Stimulated activated CD4-positive, alpha-beta T cell treated with anti-CD3 and anti-CD28 coated beads, Interleukin-12 subunit alpha, Interleukin-12 subunit beta, amount 100 ng/mL, for 48 hours (primary cell): ENCODE measurements at places on chromosomes 3 and 15.

DNA sequence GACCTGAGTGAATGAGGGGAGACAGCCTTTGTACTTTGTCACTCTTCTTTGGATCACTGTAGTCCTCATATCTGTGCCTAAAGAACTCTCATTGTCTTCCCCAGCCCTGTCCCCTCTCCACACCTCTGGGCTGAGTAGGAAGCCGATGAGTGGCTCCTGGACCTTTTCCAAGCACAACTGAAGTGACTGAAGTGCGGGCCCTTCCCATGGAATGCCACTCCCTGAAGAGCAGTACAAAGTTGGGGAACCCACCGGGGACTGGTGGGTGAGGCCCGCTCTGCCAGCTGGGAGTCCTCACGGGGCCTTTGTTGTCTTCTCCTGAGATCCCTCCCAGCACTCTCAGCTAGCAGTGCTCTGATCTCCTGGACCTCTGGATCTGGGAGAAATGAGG is 90.1 kb downstream of the AAGAB start:
- no peak for DNase-seq

DNA sequence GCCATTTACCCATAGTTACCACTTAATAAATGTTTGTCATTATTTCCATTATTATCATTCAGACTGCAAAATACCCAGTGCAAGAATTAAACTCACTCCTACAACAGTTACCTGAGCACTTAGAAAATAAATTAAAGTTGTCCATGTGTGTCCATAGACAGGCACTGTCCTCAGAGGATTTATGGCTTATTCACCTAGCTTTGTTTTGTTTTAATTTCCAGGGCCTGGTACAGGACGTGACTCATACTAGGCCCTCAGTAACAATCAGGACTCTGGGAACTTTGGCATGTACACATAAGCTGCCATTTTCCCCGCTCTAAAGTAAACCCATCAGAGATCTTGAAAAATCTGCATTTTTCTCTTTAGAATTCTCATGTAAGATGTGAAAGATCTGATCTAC is 458.5 kb upstream of the ARRDC4 start:
- no peak for DNase-seq

- DNase-seq: no peak
Measured at GRCh38 chr3:129435367-129435766, 4.4 kb downstream of the MBD4 start.

- no peak for DNase-seq
Measured at GRCh38 chr3:152713989-152714388, 120.9 kb upstream of the P2RY1 start.

- no peak for DNase-seq
Measured at GRCh38 chr3:135352213-135352612, 557.2 kb downstream of the EPHB1 start.

DNA sequence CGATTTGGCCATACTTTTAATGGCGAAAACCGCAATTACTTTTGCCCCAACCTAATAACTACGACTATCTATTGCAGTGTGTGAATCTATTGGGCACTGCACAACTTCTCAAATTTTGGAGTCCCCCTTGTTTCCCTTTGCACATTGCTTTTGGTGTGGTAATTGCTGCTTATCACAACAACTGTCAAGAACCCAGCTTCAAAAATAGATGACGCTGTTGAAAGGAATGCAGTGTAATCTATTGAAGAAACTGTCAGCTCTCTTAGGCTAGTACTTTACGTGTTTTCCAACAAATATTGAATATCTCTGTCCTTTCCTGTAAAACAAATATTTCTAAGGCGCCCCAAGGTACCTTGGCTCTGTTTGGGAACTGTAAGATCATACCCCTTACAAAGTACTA is 222.8 kb upstream of the UBE2E2 start:
- DNase-seq: no peak

GRCh38 chr15:53634517-53635106 is 124.9 kb downstream of the WDR72 start:
- no peak for DNase-seq

DNA sequence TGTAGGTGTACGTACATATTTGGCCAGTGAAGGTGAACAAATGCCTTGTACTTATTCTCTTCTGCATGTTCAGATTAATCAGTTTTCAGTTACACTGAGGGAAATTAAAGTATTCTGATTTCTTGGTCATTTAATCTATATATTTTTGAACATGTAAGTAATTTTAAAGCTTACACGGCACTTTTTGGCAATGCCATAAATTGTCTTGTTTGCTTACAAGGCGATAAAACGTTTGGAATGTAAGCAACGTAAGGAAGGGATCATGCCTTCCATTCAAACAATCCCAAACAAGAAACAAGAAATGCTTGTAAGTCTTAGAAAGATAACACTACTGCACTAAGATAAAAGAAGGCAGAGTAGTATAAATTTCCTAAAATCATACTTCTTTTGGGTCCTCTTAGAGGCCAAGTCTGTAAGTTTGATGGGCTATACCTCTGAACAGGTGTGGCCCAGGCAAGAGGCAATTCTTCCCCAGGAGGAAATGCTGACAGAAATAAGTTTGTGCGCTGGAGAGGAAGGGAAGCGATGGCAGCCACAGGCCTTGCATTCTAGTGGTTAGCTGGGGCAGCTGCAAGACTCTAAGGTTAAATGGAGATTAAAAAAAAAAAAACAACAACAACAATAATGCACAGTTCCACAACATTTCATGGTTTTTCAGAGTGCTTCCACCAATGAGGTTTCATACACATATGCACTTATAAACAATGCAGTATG is 73.8 kb downstream of the GOLIM4 start:
- DNase-seq: no peak

GRCh38 chr15:23472033-23472432 is 25.0 kb upstream of the GOLGA6L2 start:
- no peak for DNase-seq

DNA sequence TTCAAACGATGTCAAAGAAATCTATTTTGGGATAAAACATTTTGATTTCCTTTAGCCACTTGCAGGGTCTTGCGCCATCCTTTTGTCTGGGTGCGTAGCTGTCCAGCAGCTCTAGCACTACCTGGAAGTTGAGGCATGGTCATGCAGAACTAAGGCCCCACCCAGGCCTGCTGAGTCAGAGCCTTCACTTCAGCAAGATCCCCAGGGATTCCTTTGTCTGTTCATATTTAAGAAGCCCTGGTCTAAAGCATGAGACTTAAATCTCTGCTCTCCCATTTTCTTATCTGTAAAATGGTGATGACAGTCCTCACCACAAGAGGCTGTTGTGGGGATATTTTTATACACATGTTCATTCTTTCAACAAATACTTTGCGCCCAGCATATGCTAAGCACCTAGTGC is 99.0 kb upstream of the CTDSPL start:
- no peak for DNase-seq

DNA sequence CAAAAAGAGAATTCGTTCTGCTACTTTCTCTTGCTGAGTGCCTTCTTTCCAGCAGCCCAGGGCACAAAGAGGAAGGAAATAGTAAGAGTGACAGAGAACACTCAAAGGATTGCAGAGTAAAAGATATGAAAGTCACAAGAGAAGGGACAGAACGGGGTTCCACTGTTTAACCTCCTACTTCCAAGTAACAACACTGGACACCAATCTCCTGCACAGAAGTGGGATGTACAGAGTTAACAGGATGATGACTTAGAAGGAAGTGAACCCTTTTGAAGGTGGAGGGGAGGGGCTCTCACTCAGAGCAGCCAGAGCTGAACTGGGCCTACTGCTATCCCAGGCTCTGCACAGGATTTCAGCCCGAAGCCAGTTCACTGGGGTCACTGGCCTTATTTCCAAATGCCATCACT is 130.1 kb upstream of the PRICKLE2 start:
- no peak for DNase-seq

DNA sequence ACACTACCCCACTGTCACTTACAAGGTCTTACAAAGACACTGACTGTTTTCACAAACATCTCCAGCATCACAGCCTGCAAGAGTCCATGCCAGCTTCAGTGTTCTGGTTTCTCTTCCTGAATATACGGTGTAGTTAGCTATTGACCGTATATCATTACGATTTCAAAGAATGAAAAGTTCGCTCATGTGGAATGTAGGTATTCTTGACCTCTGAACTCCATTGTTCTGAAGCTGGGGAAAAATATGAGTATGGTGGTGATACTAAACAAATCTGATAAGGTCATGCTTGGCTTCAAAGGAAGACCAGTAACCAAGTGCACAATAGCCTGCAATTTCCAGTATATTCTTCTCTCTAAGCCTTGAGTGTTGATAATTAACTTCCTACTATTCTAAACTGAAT is 315.7 kb upstream of the WNT5A start:
- no peak for DNase-seq

GRCh38 chr3:7158516-7158915 is 297.6 kb downstream of the GRM7 start:
- no peak for DNase-seq

DNA sequence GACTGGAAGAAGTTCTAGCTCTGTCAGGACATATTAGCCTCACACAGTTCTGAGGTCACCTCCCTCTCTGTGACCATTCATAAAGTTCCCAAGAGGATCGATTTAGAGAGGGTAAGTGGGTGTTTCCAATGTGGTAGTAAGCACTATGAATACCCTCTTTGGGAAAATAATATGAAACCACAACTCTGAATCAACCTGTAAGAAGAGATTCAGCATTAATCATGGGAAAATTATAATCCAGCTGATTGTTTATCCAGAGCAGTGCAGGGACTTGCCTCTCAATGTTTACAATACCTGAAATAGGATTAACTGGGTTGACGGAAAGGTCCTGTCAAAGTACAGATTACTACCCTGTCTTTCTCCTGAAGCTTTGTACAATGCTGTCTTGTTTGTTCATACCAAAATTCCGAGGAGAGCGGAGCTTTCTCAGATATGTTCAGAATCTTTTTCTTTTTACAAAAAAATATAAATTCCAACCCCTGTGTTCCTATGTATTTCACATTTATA is 302.9 kb upstream of the DPPA4 start:
- DNase-seq: no peak
